ENCODE measurements at places on chromosomes 2 and 18.

GRCh38 chr18:25147877-25148488 is 204.0 kb downstream of the ZNF521 start:
- no peak for DNase-seq

- DNase-seq = peak; percentile 64
These were observed 20.6 kb downstream of the RPL37A start for GRCh38 chr2:216519154-216519762.

GRCh38 chr2:62787386-62787785 is 81.9 kb downstream of the EHBP1 start:
- DNase-seq = no peak

DNA sequence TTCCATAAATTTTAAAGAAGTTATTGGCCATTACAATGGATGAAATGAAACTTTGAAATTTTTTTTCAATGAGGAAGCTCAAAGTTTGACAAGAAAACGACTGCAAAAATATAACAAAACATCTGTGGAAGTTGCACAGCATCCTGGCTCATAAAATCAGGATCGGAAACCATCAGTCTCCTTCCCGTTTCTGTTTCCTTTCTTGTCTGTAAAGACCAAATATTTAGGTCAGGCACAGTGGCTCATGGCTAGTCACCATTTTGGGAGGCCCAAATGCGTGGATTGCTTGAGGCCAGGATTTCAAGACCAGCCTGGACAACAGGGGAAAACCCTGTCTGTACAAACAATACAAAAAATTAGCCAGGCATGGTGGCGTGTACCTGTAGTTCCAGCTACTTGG is 27.6 kb upstream of the SSB start:
- DNase-seq = no peak

GRCh38 chr2:133888621-133889219 is 320.5 kb upstream of the NCKAP5 start:
- DNase-seq = no peak

- peak; percentile 21 for DNase-seq
These were observed 3.0 kb downstream of the MEIS1 start for GRCh38 chr2:66437691-66438497.

GRCh38 chr2:111662771-111663470 is 221.1 kb downstream of the ANAPC1 start:
- DNase-seq = no peak

DNA sequence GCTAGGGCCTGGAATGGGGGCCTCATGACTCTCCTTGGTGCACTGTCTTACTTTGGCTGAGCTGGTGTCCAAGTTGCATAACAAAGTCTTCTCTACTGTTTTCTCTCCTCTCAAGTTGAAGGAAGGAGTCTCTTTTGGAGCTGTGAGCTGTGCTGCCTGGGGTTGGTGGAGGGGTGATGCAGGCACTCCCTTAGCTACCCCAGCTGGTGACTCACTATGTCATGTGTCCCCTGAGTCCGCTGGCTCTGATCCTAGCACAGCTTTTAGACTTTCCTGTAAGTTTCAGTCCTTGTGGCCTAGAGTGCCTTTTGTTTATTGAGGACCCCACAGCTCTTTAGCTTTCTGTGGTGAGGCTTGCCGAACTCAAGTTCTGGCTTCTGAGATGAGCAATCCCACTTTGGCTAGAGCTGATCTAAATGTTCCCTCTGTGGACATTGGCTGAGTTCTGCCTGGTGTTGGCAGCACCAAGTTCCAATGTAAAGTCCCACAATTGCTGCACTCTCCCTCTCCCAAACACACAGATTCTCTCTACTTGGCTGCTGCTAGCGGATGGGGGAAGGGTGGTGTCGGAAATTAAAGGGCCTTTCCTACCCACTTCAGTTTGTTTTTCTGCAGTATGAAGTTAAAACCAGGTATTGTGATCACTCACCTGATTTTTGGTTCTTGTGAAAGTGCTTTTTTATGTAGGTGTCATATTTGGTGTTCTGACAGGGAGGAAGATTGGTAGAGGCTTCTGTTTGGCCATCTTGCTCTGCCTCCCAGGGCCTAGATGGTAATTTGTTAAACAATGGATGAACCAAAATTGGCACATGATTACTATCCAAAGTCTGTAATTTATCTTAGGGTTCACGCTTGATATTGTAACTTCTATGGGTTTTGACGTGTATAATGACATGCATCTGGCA is 83.2 kb downstream of the COMMD1 start:
- no peak for DNase-seq

Data from nephron progenitor cell (in vitro differentiated cells).